ENCODE measurements at places on chromosomes 1 and 21.

DNA sequence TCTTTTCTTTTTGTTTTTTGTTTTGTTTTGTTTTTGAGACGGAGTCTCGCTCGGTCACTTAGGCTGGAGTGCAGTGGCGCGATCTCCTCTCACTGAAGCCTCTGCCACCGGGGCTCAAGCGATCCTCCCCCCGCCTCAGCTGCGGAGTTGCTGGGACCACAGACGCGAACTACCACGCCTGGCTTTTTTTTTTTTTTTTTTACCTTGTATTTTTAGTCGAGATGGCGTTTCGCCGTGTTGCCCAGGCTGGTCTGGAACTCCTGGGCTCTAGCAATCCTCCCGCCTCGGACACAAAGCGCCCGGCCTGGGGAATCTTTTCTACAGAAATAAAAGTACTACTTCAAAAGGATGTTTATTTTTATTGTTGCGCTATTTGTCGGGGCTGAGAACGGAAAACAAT, 1.1 kb upstream of the SETDB1 start:
- no peak for DNase-seq

- peak; percentile 1 for DNase-seq
Measured at GRCh38 chr1:242146652-242147051, 147.8 kb upstream of the MAP1LC3C start.

- peak; percentile 37 for DNase-seq
Measured at GRCh38 chr1:93155335-93155734, 24.9 kb downstream of the TMED5 start.

DNA sequence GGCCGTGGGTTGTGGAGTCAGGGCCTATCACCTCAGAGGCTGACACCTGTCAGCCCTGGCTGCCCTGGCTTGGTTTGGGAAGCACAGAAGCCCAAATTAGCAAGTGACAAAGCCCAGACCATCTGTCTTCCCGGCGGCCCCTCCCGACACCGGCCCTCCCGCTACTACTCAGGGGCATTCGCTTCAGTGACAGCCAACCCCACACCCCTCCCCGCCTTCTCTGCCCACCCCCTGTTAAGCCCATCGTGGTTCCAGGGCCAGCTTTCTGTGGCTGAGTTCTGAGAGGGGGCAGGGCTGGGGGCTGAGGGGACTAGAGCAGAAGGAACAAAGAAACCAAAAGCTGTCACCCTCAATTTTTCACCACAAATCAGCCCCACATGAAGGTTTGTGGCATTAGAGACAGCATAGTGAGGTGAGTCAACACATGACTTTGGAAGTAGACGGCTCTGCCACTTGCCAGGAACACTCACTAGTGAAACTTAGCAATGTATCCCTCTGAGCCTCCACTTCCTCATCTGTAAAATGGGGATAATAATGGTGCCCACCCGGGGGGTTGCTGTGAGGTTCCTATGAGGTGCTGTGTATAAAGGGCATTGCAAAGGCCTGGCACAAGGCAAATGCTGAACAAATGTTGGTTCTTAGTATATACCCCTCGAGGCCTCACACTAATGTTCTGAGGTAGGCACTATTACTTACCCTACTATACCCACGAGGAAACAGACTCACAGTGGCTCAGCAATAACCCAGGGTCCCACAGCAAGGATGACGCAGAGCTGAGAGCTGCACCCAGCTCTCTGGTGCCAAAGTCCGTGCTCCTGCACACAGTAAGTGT, 5.2 kb upstream of the TNNI1 start:
- DNase-seq, result no peak

DNA sequence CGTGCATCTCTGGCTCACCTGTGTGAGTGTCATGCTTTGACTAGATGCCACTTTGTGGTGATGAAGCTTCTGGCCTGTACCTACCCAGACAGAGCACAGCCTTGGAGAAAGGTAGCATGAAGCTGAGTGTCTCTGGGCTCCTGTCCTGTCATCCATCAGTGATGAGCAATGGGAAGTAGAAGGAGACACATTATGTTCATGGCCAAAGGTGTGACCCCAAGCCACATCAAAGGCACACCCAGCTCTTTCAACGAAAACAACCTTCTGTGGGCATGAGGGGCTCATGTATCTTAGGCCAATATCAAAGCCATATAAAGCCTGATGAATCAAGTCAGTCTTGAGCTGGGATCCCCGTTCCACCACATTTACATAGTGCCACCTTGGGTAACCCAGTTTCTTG, 1.0 kb upstream of the CLIC6 start:
- DNase-seq, result no peak

DNA sequence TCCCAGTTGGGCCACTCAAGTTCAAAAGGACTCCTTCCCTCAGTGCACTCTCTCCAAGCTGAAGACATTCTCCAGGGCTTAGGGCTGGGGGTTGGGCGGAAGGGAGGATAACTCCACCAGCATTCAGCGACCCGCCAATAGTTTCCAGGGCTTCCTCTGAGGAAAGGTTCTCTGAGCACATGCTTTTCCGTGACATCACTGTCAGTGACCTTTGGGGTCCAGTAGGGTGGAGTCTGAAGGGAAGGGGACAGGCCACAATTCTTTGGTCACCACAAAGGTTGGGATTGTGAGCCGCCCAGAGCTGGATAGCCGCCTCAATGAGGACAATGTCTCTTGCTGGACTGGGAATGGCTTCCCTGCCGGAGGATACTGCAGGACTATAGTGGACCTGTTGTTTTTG, 22.8 kb upstream of the RXRG start:
- DNase-seq, result no peak

GRCh38 chr1:240094041-240094722, 2.5 kb downstream of the FMN2 start:
- no peak for DNase-seq

DNA sequence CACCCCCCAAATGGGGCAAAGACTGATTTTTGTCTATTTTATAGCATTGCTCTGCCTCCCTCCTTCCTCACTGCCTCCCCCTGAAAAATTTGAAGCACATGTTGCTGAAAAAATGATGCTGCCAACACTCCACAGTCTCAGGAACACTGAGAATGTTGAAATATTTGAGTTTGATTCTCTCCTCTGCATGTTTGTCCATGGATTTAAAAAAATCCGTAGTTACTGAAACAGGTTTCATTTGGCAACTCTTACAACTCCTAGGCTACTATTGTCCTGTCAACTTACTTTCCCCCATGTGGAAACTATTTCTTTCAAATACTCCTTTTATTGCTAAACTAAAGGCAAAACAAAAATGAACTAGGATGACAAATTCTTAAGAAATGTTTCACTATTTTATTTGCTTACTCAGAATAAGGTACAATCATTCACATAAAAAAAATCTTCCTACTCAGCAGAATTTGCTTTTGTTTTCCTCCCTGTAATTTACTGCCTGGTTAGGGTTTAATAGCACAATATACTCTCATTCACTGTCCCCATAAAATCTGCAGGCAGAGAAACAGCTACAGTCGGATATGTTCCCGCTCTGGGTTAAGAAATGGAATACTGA, 50.2 kb downstream of the C21orf91 start:
- no peak for DNase-seq

DNA sequence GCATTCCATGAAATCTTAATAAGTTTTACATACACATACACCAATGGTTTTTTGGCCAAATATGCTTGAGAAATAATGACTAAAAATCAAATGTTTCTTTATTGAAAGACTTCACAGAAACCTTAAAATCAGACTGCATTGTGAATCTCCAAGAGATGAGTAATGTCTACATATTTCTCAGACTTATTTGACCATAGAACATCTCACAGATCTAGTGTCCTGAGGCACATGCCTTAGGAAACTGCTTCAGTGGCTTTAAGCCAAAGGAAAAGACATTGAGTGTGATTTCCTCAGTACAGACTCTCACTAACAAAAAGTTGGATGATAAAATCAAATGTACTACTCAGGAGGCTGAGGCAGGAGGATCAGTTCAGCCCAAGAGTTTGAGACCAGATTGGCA, 6.2 kb upstream of the C1orf105 start:
- DNase-seq, result no peak

- DNase-seq, result peak; percentile 48
Measured at GRCh38 chr1:37096523-37096922, 62.2 kb upstream of the GRIK3 start.

- DNase-seq, result no peak
Measured at GRCh38 chr1:71780681-71781080, 501.7 kb downstream of the NEGR1 start.

GRCh38 chr1:91148641-91149069, 126.8 kb upstream of the ZNF644 start:
- DNase-seq, result peak; percentile 35

GRCh38 chr21:25953659-25954058, 216.9 kb downstream of the APP start:
- no peak for DNase-seq

DNA sequence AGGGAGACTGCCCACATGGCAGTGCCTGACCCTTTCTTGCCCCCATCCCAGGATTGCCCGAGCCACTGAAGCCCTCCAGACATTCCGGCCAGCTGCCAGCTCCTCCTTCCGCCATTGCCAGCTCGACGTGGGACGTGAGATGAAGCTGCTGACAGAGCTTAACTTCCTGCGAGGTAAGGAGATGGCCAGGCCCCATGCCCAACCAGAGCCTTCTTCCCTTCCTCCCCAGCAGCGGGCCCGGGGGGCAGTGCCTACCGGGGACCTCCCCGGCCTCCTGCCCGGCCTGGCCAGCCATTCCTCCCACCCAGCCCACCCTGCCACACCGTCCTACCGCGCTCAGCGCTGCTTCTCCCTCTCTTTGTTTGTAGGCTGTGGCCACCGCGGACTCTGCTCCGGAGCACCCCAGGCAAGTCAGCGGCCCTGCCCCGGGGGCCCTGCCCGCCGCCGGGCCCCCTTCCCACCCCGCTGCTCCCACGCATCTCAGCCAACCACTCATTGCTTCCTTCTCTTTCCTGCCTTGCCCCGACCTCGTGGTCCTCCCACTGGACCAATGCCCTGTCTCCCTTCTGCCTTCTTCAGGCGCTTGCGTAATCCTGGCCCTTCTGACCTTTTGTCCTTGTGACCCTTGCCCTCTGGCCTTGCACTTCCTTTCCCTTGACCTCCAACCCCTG, 4.9 kb downstream of the TRIM46 start:
- DNase-seq, result peak; percentile 38

DNA sequence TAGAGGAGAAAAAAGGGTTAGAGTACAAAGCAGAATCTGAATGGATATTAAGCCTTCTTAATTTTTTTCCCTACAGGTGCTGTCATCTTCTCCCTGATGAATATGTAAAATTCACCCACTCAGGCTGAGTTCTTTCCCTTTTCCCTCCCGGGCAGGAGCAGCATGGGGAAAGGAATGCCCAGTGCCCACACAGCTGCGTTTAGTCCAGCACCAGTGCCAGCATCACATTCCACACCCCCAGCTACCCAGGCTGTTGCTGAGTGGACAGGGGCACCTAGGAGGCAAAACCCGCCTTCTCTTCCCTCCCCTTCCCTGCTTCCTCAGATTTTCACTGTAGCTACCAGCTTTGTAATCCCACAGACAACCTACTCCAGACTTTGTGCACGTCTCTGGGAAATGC, 3.4 kb upstream of the CADM3 start:
- DNase-seq, result no peak

DNA sequence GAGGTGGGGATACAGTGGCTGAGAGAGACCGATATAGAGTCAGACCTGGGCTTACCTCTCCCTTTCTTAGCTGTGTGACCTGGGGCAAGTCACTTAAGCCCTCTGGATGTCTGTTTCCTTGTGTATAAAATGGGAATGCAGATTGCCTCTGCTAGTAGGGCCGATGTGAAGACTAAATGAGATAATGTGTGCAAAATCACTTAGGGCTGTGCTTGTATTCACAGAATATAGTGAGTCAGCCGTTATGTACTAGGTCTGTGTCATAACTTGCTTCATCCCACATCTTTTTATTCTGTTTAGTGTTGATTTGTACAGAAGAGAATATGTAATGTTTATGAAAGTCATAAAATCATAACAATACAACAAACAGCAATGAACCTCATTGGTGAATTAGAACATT, 56.0 kb downstream of the PTPRU start:
- DNase-seq, result no peak

DNA sequence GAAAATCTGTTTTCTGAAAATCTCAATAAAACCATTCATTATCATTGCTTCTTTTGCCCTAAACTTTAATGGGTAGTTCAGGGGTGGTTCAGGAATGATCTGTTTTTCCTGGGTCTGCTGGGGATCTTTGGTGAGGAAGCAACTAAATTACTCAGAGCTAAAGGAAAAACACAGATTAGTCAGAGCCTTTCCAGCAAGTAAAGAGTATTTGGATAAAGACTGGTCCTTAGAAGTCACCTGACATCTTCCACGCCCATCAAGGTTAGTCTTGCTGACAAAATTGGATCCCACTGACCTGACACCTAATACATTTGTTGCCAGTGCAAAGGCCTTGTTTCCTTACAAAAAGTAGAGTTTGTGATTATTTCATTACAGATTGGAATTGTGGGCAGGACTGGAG, 24.2 kb downstream of the HSPA13 start:
- no peak for DNase-seq

DNA sequence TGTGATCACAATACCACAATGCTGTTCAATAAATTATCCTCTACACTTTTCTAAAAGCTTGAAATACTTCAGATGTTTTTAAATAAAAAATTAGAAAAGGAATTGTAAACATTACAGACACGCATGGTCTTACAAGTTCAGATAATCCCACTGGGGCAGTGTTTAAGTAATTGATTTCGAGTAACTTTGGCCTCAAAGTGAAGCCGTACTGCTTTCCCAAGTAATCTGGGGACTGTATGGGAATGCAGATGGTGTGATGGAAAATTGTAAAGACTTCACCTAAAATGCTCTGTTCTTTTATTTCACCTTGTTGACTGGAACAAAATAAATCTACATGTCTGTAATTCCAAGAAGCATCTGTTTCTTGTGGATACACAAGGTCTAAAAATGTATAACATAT, 401.7 kb upstream of the LYPLAL1 start:
- DNase-seq, result no peak

- DNase-seq, result no peak
Measured at GRCh38 chr1:47782414-47783166, 214.6 kb downstream of the TRABD2B start.

DNA sequence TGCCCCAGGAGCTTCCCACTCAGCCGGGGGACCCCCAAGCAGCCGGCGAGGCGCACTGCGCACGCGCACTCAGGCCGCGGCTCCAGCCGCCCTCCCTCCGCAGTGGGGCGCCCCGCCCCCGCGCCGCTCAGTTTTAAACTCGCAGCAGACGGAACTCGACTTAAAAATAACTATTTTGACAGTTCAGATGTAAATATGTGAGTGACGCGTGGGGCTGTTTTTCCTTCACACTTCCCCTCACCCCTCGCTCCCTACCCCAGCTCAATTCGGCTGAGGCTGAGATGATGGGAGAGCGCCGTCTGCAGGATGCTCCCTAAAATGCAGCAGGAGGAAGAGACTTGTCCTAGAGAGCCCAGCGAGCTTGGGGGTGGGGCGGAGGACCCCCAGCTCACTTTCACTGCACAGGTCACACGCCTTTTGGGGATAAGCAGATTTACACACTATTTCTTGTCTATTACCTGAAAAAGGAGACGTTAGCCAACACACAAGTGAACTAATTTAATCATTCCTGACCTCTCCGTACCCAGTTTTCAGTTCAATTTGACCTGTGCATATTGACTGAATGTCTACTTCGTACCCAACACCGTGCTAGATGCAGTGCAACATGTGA, 8.9 kb upstream of the LEMD1 start:
- peak; percentile 60 for DNase-seq

DNA sequence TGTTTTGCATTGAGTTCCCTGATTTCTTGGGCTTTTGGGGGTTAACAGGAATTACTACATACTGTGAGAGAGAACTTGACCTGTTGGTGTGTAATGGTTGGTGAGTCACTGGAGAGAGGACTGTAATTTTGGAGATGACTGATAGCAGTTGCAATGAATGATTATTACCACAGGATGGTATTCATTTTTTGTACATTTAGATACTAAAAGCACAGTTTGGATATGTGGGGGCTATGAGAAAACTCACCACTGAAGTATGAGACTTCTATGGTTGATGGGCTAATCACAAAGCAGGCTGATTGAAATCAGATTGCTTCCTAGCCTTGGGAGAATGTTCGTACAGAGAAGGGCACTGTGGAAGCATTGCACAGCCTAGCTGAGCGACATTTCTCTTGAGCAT, 1571.3 kb upstream of the PRMT6 start:
- DNase-seq, result no peak

Data from KBM-7 (cell line).